RWPE2 (cell line): ENCODE measurements at places on chromosomes 16 and 17.

GRCh38 chr17:78247304-78247703, 15.9 kb downstream of the TMEM235 start:
- DNase-seq, result no peak

DNA sequence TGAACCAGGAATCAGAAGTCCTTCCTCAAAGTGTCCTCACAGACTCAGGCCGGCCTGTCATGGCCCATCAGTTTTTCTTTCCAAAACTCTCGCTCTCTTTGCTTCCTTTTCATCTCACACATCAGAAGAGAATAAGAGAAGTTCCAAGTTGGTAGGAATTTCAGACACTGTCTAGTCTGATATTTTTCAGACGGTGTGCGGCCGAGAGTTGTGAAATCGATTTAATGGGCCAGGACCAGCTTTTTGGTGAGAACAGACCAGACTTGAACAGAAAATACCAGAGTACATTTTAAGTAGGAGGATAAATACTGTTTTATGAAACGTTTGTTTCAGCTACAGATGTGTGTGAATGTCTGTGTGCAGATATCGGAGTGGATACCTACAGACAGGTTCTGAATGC, 24.8 kb upstream of the RCVRN start:
- DNase-seq, result no peak

DNA sequence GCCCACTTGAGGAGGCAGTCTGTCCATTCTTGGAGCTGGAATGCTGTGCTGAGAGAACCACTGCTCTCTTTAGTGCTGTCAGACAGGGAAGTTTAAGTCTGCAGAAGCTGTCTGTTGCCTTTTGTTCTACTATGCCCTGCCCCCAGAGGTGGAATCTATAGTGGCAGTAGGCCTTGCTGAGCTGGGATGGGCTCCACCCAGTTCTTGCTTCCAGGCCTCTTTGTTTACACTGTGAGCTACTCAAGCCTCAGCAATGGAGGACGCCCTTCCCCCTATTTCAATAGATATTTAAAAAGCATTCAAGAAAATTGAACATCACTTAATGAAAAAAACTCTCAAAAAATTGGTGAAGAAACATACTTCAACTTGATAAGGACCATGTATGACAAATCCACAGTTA, 313.5 kb downstream of the PHKB start:
- DNase-seq, result no peak

GRCh38 chr16:78645657-78646056, 546.2 kb downstream of the WWOX start:
- DNase-seq, result no peak

GRCh38 chr16:17072104-17072503, 398.7 kb downstream of the XYLT1 start:
- DNase-seq, result no peak

GRCh38 chr16:57489229-57489628, 2.9 kb upstream of the DOK4 start:
- DNase-seq, result no peak

- DNase-seq, result no peak
Measured at GRCh38 chr17:32656886-32657285, 170.1 kb downstream of the CDK5R1 start.

DNA sequence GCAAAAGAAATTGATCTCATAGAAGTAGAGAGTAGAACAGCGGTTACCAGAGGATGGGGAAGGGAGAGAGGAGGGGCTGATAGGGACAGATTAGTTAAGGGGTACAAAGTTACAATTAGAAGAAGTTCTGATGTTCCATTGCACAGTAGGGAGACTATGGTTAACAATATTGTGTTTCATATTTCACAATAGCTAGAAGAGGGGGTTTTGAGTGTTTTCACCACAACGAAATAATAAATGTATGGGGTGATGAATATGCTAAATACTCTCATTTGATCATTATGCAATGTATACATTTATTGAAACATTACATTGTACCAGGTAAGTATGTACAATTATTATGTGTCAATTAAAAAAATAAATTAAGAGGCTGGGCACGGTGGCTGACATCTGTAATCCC, 291.2 kb upstream of the KCNJ16 start:
- DNase-seq, result no peak

DNA sequence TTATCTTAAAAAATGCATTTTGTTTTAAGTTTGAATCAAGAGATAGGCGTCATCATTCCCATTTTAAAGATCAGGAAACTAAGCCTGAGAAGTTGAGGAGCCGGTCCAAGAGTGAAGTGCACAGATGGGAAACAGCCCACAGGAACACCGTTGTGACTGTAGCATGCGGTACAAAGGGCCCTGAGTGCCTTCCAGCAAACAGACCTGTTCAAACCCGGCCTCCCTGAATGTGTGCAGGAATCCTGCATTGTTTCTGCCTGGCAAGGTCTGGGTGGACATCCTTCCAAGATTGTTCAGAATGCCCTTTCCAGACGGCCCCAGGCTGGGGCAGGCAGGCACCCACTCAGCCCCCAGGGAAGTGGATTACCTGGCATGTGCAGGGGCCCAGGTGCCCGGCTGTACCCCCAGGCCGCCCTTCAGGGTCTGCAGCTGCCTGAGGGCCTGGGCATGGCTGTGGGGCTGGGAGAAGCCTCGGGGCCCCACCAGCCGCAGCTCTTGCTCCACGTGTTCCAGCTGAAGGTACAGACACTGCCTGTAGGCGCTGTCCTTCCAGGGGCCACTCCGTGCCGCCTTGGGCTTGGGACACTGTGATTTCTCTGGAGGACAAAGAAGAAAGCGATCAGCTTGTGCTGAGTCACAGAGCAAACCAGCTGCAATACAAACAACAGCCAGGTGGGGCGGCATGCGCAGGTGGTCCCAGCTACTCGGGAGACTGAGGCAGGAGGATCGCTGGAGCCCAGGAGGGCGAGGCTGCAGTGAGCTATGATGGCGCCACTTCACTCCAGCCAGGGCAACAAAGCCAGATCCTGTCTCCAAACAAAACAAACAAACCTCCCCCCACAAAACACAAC, 45.0 kb upstream of the GCSH start:
- no peak for DNase-seq

GRCh38 chr17:4433515-4434031, at the start of gene SPNS3:
SPNS3 (plus strand) TSS chr17:4433940; CDS start chr17:4433968, 28 bp downstream.
- no peak for DNase-seq
